ENCODE measurements at places on chromosomes 2 and 18. TPM values are rescaled to one million over a fixed set of nuclear protein-coding genes. Genes with fewer than 3 reads are reported as not detected.
A peak's percentile ranks its signal among the peaks of the same experiment; 100 is the strongest.

The SP140 gene
- 1.8 TPM for polyA plus RNA-seq

The CUL3 gene
- 99.4 TPM for polyA plus RNA-seq

The PLCD4 gene
- 9.4 TPM for polyA plus RNA-seq

The SLC16A14 gene
- 9.3 TPM for polyA plus RNA-seq

The SIX3 gene
- not detected for polyA plus RNA-seq

The RHBDD1 gene
- polyA plus RNA-seq, result 35.4 TPM

The AQP4 gene
- polyA plus RNA-seq, result 0.56 TPM

The DOCK10 gene
- polyA plus RNA-seq, result 9.1 TPM

The SOCS6 gene
- polyA plus RNA-seq, result 32.8 TPM

DNA sequence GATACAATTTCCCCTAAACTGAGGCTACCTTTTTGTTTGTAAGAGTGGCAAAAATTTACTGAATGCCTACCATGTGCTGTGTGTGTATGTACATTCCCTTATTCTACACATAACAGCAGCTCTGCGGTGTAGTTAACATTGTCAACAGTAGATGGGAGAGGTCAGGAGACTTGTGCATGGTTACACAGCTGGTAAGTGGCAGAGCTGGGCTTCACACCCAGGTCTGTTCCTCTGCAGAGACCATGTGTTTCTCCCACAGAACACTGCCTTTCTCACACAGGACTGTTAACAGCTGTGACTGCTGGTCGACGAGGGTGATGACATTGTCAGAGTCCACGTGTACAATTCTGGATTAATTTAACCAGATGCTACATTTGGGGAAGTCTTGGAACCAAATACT, 49.1 kb downstream of the EML6 start:
- DNase-seq, result no peak

GRCh38 chr2:61727746-61728145, 126.1 kb downstream of the FAM161A start:
- DNase-seq, result no peak

DNA sequence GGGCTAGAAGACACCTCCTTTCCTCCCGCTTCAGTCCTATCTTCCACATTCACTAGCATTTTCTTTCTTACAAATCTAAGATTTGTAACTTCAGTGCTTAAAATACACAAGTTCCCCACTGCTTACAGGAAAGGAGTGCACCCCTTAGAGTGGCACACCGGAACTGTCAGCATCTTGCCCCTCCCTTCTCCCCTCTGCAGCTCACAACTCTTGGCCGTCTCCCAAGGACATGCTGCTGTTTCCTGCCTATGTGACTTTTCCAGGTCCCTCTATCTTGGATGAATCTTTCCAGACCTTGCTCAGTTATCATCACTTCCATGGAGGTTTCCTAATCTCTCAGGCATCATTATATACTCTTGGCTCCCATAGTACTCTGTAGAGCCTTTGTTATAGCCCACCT, 334.8 kb downstream of the CELF4 start:
- no peak for DNase-seq

DNA sequence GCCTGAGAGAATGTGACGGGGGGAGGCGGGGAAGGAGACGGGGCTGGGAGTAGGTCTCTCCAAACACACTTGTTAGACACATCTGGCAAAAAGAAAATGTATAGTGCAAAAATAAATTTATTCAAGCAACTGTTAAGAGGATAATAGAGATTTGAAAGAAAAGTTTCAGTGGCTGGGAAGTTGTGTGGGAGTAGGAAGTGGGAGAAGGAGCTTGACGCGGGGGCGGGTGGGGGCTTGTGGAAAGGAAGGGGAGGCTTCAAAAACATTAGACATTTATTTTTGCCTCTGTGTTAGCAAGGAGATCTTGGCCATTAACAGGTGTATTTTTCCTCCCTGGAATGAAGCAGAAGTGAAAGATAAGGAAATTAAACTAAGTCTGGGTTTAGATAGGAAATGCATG, 90.3 kb downstream of the KLF7 start:
- no peak for DNase-seq

- no peak for DNase-seq
These were observed 315.9 kb downstream of the DSEL start for GRCh38 chr18:67200665-67201064.

DNA sequence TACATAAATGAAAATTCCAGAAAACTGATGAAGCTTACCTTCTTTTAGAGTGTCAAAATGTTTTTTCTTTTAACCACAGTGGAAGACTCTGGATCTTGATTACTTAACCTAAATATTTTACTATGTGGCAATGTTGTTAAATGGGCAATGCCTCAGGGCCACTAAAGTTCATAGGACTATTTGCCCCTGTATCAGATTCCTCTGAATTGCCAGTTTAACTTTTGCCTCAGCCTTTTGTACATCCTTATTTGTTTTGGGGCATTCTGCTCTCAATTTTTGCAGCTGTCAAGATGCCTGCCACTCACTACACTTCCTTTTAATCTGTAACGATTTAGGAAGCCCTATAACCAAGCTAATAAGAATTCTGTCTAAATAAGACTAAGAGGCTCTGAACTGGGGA, 31.7 kb upstream of the SERTAD2 start:
- no peak for DNase-seq

- DNase-seq, result no peak
These were observed 77.2 kb downstream of the NAT8 start for GRCh38 chr2:73564986-73565385.

- DNase-seq, result no peak
These were observed 31.2 kb downstream of the GULP1 start for GRCh38 chr2:188322569-188323551.

DNA sequence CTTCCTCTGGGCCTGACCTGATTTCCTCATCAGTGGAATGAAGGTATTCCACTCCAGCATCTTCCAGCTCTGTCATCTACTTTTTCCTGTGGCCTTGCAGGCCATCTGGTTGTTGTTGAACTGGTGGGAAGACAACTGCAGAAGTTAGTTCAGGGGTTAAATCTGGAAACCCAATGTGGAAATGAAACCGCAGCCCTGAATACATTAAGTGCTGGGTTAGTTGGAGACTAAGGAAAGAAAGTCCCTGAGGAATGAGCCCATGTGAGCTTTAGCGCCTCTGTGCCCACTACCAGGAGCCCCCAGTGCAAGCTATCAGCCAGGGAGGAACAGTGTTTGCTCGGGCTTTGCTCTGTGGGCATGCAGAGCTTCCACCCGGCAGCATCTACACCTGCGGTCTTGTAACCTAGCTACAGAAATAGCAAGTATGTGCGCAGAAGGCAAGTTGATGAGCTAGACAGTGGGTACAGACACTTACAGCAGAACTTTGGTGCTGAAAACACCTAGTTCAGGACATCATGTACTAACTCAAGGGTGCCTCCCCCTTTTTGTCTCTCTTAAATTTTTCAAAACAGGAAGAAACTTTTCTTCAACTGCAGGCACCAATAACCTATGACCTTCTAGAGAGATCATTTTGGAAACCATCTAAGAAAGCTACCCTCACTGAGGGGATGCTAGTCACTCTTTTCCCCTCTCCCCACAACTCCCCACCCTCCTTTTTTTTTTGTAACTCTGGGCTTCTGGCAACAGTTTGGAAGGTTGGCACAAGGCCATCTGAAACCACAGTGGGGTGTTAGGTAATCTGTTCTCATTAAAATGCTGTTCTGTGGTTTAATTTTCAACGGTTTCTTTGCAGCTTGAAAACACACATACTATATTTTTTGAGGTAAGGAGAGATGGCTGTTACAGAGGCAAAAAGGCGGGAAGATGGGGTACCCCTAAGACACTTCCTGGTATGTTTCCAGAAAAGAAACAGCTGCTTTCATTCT, 18.3 kb upstream of the CXCR4 start:
- no peak for DNase-seq

DNA sequence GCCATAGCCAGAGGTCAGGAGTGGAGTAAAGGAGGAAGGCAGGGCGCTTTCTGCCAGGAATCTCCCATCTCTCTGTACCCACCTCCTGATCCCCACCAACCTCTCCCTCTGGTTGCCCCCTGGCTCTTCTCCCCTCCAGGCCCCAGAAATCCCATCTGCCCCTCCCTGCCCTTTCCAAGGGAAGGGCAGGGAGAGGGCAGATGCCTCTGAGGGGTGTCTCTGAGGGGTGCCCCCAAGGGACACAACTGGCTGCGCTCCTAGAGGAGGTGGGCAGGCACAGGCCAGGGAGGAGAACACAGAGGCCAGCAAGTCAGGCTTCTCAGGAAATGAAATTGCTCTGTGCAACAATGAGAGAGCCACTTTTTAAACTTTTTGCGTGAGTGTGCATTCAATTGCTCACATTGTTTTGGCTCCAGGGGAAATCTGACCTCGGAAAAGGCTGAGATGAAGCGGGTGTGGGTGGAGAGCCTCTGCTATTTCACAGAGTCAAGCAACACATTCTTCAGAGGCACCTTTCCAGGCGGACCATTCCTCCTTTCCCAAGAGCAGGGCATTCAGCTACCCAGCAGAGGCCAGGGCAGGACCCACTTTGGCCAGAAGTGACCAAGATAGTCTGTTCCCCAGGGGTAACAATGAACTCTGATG, 125.5 kb downstream of the SMAD7 start:
- DNase-seq, result no peak

DNA sequence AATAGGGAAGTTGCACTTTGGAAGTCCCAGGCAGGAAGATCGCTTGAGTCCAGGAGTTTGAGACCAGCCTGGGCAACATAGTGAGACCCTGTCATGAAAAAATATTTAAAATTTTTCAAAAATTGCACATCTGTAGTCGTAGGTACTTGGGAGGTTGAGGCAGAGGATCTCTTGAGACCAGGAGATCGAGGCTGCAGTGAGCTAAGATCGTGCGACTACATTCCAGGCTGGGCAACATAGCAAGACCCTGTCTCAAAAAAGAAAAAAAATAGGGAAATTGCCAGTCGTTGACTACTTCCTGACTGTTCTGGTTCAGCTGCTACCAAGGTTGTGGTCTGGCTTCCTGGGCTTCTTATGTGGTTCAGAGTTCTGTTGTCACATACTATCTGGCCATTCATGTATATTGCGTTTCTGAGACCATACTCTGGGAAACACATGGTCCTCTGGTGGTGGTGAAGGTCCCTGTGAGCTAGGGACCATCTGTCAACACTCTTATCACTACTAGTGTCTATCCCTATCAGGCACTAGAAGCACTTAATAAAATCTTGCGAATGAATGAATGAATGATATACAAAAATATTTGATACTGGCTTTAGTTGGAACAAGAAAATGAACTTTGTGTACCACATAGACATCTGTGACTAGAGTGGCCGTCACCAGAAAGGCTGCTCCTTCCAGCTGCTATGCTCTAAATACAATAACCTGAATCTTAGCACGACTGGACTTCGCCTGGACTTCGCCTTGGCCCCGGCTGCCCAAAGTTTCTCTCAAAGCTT, 861 bp upstream of the KLHL23 start:
- no peak for DNase-seq

- no peak for DNase-seq
These were observed 118.4 kb downstream of the ARL4C start for GRCh38 chr2:234378440-234378839.

- no peak for DNase-seq
These were observed 7.1 kb downstream of the CASP8 start for GRCh38 chr2:201267278-201268030.

- DNase-seq, result peak; percentile 43
These were observed 883 bp downstream of the SMCHD1 start for GRCh38 chr18:2656237-2656980.

GRCh38 chr2:109435066-109435690, 178.6 kb downstream of the SEPTIN10 start:
- DNase-seq, result no peak

DNA sequence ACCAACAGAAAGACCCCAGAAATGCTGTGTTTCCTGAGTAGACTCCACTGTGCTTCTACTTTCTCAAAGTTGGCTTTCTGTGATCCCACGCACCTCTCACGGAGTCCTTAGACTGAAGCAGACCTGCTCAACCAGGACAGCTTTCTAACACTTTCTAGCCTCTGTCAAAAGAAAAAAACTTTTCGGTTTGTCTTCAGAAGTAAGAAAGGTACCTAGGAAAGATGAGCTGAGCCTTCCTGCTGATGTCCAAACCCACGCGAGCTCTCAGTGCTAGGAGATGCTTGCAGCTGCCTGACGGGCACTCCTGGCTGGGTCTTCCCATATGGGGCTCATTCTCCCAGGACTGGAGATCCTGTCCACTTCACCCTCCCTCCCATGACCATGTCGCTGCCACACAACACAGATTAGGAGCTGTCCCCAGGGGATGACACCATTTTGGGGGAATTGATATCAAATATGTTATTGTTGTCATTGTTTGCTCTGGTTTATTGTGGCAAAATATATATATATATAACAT, 49.2 kb upstream of the DAPL1 start:
- DNase-seq, result no peak

- DNase-seq, result no peak
These were observed 267.3 kb downstream of the TCF4 start for GRCh38 chr18:55320424-55321264.

DNA sequence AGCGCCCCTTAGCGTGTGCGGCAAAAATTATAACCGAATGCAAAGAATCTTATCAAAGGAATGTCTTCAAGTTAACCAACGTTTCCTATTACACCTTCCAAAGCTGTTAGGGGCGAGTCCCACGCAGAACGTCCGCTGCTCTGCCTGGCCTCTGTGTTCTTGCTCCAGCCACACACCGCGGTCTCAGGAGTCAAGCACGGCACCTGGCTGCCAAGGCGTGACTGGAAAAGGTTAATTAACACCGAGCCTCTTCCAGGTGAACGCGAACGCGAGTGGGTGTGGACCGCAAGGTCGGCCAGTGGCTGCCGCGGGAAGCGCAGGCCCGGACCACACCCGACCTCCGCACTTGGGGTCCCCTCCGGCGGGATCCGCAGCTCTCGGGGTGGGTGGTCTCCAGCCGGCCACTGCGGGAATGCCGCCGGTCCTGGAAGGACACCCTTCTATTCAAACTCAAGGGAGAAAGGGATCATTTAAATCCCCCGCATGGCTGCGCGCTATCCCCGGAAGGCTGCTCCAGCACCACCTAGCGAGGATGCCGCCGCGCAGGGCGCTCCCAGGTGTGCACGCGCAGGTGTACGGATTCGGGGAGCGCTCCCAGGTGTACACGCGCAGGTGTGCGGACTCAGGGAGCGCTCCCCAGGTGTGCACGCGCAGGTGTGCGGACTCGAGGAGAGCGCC, 830 bp downstream of the CYB5A start:
- DNase-seq, result peak; percentile 42

DNA sequence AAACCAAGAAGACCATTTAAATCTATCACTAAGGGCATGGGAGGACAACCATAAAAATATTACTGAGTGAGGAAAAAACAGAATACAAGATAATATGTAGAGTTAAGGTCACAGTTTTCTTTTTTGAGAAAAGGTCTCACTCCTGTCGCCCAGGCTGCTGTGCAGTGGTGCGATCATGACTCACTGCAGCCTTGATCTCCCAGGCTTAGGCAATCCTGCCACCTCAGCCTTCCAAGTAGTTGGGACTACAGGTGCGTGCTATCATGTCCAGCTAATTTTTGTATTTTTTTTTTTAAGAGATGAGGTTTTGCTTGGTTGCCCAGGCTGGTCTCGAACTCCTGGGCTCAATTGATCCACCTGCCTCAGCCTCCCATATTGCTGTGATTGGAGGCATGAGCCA, 24.0 kb downstream of the POLR1A start:
- no peak for DNase-seq

- no peak for DNase-seq
These were observed 188.6 kb downstream of the LRP1B start for GRCh38 chr2:141942006-141942789.

- DNase-seq, result no peak
These were observed 98.9 kb upstream of the SEC11C start for GRCh38 chr18:59040770-59041148.

Measured in renal cortex interstitium (tissue), 15 donors.